Stimulated activated CD4-positive, alpha-beta T cell treated with anti-CD3 and anti-CD28 coated beads, Interleukin-1b, Interleukin-23, amount 100 ng/mL, for 48 hours (primary cell): ENCODE measurements at places on chromosomes 1 and 21.

DNA sequence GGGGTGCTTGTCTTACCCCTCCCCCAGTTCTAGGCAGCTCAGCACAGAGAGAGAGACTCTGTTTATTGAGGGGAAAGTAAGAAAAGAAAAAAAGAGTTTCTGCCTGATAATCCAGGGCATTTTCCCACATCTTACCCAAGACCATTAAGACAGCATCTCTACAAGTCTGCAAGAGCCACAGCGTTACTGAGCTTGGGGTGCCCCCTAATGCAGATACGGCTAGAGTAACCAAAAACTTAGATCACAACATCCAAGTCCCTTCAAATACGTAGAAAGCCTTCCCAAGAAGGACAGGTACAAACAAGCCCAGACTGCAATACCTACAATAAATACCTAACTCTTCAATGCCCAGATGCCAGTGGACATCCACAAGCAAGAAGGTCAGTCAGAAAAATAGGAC is 6.2 kb upstream of the TEX50 start:
- no peak for DNase-seq

DNA sequence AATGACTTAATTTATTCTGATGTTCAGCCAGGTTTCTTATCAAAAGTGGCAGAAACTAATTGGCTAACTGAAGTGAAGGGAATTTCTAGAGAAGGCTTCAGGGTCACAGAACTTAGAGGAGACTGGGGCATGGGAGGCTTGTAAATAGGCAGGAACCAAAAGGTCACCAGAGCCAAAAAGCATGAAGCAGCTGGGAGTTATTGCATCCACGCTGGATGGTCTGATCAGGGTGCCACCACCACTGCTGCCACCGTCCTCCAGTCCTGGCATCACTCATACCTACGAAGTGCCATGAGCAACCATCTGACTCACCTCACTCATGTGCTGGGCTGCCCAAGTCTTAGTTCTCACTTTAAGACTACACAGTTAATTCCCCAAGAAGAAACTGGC is 82.5 kb upstream of the DPH5 start:
- DNase-seq = peak; percentile 47

DNA sequence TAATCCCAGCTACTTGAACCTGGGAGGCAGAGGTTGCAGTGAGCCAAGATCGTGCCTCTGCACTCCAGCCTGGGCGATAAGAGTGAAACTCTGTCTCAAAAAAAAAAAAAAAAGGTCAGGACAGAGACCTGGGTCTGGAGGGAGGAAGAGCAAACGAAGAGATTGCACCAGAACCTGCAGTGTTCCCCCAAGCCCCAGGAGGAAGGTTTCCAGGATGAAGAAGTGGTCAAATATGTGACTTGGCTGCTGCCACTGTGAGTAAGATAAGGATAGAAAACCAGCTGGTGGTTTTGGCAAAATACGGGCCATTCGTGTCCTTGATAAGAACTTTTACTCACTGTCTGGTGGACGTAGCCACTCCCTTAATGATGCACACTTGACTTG is 42.2 kb downstream of the CLDN14 start:
- DNase-seq = no peak

- peak; percentile 50 for DNase-seq
These were observed 23.7 kb downstream of the CAMK1G start for GRCh38 chr1:209607102-209607794.

GRCh38 chr1:9442278-9442846 is 96.9 kb upstream of the SLC25A33 start:
- no peak for DNase-seq

- no peak for DNase-seq
These were observed 463.1 kb downstream of the USP25 start for GRCh38 chr21:16192902-16193301.
